ENCODE measurements at places on chromosomes 6 and 20.

- no peak for DNase-seq
Measured at GRCh38 chr6:133169901-133170300, 71.3 kb upstream of the EYA4 start.

DNA sequence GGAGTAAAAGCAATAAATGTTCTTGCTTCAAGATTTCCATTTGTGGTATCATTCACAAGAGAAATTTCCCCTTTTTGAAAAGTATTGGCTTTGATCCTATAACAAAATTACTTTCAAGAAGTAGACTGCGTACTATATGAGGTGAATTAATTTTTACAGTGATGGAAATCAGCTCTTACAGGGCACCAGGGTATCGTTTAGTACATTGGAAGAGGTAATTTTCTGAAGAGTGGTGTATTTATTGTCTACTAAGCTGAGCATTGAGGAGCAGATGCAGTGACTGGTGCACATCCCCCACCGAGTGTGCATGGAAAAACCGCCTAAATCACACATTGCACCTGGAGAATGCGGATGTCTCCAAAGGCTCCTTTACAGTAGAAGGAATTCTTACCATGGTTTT is 209.5 kb downstream of the SAMD5 start:
- DNase-seq: no peak

- DNase-seq: peak; percentile 56
Measured at GRCh38 chr6:142872376-142872775, 72.6 kb downstream of the HIVEP2 start.

- no peak for DNase-seq
Measured at GRCh38 chr20:53933232-53933846, 137.1 kb downstream of the BCAS1 start.

- DNase-seq: no peak
Measured at GRCh38 chr6:17552861-17553260, 47.2 kb upstream of the FAM8A1 start.

- no peak for DNase-seq
Measured at GRCh38 chr20:35886537-35886936, 67.8 kb downstream of the SCAND1 start.

GRCh38 chr6:125066964-125067363 is 86.6 kb upstream of the TPD52L1 start:
- no peak for DNase-seq

- no peak for DNase-seq
Measured at GRCh38 chr20:15703171-15703911, 869.9 kb downstream of the KIF16B start.

DNA sequence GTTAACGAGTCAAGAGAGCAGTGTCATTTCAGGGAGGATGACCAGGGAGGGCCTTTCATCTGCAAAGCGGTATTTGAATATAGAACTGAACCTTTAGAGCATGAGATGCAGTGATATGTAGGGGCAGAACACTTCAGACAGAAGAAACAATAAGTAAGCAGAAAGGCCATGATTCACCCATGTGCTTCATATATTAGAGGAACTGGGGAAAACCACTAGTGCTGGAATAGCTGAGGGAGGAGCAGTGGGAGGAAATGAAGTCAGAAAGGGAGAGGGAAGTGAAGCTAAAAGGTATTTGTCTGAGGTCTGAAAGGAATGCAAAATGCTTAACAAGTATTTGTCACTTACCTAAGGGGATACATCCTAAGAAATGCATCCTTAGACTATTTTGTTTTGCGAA is 391.2 kb downstream of the ADGRB3 start:
- DNase-seq: no peak

- DNase-seq: peak; percentile 29
Measured at GRCh38 chr6:157561929-157562810, 181.2 kb downstream of the ZDHHC14 start.

DNA sequence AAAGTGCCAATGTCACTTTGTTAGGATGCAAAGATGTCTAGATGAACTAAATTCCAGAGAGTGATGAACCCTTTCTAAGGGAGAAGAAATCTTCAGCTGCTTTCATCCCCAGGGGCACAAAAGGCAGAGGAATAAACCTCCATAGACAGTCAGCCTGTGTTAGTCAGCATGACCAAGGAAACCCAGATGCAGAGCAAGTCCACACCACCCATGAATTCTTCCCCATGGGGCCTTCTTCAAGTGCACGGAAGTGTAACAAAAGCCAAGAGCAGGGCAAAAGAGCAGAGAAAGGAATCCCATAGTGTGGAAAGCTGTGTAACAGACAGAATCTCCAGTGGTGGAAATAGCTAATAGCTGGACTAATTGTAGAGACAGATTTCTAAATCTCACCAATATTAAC is 50.0 kb downstream of the DCDC2 start:
- DNase-seq: no peak

GRCh38 chr20:11355345-11355744 is 562.3 kb upstream of the BTBD3 start:
- DNase-seq: no peak

GRCh38 chr6:46676604-46677313 is 10.9 kb upstream of the TDRD6 start:
- DNase-seq: no peak

GRCh38 chr6:133392015-133392414 is 150.9 kb downstream of the EYA4 start:
- no peak for DNase-seq

GRCh38 chr6:42340511-42340910 is 111.2 kb downstream of the TRERF1 start:
- no peak for DNase-seq

DNA sequence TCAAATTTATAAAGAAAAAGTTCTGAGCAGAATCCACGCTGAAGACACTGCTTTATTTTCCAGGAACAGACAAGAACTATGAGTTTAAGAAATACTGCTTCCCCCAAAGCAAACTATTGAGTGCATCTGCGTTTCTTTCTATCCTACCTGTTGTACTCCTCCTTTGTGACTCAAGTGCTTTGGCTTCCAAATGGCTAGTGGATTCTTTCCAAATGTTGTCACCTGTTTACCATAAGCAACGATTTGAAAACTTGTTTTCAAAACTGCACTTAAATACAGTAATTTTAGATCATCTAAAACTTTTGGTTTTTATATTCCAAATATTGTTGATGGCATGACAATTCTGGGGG is 9.5 kb downstream of the PXDC1 start:
- DNase-seq: no peak

- DNase-seq: no peak
Measured at GRCh38 chr6:46749731-46750130, 3.0 kb downstream of the ANKRD66 start.

GRCh38 chr20:3189561-3190131 is 14.8 kb downstream of the DDRGK1 start:
- no peak for DNase-seq

- no peak for DNase-seq
Measured at GRCh38 chr6:90643381-90643780, 56.5 kb upstream of the MAP3K7 start.

DNA sequence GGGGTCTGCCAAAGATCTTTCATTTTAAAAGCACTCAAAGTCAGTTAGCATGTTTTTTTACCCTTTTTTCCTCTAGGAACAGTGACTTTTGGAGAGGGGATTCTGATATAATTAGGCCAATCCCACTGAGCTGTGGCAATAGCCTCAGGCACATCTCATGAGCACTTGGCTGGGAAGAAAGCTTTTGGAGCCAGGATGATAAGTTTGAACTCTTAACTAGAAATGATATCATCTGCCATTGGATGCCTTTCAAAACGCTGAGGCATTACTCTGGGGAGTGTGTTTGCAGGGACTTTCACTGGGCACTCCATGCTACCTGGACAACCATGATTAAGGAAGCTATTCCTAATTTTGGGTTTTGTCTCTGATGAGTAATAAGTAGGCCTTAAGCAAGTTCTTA is 3.7 kb downstream of the SCGN start:
- no peak for DNase-seq

DNA sequence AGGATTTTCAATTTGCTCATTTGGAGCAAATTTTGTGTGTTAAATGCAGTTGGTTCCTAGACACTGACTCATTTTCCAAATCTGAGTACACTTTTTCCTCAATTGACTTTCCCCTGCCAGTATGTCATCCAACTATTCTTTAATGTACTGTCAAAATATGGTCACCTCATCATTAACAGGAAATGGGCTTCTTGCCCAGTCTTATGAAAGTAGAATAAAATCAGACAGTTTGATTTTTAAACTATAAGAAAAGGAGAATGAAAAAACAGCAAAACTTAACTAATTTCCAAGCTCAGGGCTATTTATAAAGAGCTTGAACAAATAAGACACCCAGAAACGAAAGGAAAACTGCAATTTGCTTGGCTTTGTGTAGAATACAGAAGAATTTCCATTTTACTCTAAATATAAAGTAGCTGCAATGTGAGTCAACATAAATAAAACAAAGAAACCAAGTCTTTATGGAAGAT is 43.7 kb upstream of the RAB23 start:
- DNase-seq: no peak

- DNase-seq: no peak
Measured at GRCh38 chr20:5531318-5532081, 214.7 kb upstream of the PROKR2 start.

GRCh38 chr20:43840382-43841070 is 74.1 kb upstream of the TOX2 start:
- DNase-seq: no peak

DNA sequence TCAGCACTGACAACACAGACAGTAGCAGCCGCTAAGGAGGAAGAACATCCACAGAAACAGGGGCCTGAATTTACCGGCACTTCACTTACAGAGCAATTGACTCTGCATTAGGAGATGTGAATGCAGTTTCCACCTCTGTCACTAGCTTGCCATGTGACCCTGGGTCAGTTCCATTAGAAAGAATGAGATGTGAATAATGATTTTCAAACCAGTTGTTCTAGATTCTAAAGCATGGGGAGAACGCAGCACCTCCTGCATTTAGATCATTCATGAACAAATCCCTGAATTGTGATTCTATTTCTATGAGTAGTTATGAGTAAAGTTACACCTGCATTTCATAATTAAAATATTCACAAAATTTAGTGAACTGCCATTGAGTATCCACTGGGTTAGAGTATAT is 197.3 kb upstream of the EXOC2 start:
- no peak for DNase-seq

DNA sequence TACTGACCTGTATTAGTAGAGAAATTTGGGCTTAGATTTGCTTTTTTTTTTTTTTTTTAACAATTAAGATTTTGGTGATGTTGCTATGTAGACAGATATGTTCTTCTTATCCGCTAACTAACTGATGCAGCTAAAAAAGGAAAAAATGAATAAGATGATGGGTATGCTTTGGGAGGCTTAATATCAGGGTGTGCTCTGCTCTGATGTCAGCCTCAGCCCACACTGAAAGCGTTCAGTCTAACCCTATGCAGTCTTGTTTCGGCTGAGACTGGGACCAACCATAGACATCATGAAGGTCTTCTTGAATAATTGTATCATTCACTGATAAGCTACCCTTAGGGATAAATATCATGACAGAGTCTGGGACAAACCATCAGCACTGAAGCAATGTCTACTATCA is 6.9 kb upstream of the CCN2 start:
- DNase-seq: no peak

DNA sequence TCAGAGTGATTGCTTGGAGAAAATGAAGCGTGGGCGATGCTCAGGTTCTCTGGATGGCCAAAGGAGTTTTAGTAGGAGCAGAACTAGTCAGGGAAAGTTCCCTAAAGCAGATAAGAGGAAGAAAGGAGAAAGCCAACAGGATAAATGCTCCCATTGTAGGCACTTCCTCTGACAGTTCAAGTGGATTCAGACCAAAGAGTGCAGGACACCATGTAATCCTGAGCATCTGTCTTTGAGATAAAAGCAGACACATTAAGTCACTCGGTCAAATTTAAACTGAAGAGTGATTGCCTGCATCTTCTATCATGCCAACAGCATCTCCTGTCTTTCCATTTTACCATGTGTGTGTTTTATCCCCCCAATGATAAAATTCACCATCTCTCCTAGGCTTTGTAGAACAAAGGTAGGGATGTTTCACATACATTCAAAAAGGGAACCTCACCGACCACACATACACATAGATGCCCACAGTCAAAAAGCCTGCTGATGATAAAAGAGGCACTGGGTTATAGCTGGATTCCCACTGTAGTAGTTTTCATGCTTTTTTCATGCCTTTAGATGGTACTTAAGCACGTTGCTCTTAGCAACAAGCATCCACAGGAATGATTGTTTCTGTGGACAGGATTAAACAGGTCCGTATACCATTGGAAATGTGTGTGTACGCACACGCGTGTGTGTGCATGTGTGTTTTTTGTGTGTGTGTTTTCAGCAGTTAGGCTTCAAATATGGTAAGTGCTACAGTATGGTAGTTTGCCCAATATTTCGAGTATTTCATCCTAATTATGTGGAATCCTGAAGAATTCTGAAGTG is 7.0 kb downstream of the GRIK2 start:
- DNase-seq: no peak

GRCh38 chr6:22041797-22042480 is 254.9 kb downstream of the PRL start:
- DNase-seq: no peak

GRCh38 chr6:33843131-33844121 is 39.6 kb upstream of the MLN start:
- DNase-seq: no peak
